Astrocyte (in vitro differentiated cells and primary cell): ENCODE measurements at places on chromosomes 7 and 10. TPM values are rescaled to one million over a fixed set of nuclear protein-coding genes. Genes with fewer than 3 reads are reported as not detected.
A peak's percentile ranks its signal among the peaks of the same experiment; 100 is the strongest.

GRCh38 chr7:44761207-44762161 is 12.8 kb downstream of the ZMIZ2 start:
- H3K4me3 ChIP-seq, result no peak overlapping the region
- H3K36me3 ChIP-seq, result peaks cover 15% of the 10 kb centered on the region
- no peak for DNase-seq
- H3K27ac ChIP-seq, result no peak overlapping the region
- no peaks in the 10 kb centered on the region for H3K27me3 ChIP-seq

PNLIPRP2 gene
- not detected in 2 replicates for total RNA-seq

DNA sequence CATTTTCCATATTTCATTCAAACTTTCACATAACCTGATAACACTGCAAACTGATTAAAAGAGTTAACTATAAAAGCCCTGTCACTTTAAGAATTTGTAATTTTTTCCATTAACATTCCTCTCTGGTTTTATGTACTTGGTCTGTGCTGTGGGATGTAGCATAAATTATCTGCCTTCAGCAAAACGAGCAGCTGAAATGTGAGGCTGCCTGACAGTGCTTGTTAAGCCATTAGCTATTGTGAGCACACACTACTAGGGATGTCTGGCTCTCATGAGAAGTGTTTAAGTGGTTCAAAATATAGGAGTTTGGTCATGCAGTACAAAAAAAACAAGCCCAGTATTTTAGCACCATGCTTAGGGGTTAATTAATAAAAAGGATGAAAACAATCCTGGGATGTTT is 63.0 kb downstream of the HOXA1 start:
- no peaks in the 10 kb centered on the region for H3K4me1 ChIP-seq
- H3K27ac ChIP-seq, result no peak overlapping the region
- H3K4me3 ChIP-seq, result no peak overlapping the region
- H3K27me3 ChIP-seq, result peaks cover 2% of the 10 kb centered on the region

DNA sequence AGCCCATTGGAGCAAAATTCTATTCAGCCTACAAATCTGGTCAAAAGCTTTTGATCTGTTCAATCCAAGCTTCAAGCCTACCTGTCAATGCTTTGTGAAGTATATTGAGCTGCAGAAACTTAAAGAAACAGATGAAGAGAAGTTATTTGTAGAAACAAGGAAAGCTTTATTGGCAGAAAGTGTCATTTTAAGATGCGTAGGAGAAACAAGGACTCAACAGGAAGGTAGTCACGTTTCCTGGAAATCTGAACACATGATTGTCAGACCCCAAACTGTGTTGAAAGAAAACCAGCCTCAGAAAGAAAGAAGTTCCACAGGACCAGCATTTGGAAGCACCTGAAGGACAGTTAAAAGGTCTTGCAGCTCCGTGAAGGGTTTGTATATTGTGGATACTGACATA is 34.8 kb upstream of the PURB start:
- H3K4me1 ChIP-seq, result no peaks in the 10 kb centered on the region
- H3K27ac ChIP-seq, result no peak overlapping the region
- no peaks in the 10 kb centered on the region for H3K36me3 ChIP-seq
- no peaks in the 10 kb centered on the region for H3K27me3 ChIP-seq

RTKN2 gene
- 8.4 and 8.9 TPM in 2 replicates for total RNA-seq

DNA sequence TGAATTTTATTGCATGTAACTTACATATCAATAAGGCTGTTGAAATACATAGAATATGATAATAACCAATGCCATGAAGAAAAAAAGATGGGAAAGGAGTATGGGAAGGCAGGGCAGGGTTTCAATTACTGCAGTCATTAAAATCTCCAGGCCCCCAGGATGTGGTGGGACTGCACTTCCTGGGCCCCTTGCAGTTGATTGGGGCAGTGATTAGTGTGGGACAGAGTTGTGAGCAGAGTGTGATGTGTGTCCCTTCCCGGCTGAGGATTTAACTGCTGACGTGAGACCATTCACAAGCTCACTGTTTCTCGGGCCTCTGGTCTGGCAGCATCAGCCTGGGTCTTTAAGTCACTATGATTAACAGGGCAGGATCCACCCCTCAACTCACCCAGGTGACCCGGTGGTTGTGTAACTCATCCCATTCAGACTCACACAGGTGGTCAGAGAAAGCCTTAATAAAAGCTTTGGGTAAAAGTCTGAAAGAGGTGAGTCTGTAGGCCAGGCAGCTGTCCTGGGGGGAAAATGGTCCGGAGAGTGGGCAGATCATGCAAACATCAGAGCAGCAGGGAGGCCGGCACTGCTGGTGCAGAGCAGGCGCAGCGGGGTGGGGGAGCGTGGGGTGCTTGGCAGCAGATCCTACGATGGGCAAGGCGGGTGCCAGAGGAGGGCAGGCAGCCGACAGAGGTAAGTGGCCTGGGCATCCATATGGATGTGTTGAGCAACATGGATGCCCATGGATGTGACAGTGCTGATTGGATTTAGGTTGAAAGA is 36.3 kb upstream of the WDFY4 start:
- no peaks in the 10 kb centered on the region for H3K36me3 ChIP-seq
- no peak overlapping the region for H3K4me3 ChIP-seq
- H3K27me3 ChIP-seq, result no peaks in the 10 kb centered on the region
- no peak overlapping the region for H3K27ac ChIP-seq

DNA sequence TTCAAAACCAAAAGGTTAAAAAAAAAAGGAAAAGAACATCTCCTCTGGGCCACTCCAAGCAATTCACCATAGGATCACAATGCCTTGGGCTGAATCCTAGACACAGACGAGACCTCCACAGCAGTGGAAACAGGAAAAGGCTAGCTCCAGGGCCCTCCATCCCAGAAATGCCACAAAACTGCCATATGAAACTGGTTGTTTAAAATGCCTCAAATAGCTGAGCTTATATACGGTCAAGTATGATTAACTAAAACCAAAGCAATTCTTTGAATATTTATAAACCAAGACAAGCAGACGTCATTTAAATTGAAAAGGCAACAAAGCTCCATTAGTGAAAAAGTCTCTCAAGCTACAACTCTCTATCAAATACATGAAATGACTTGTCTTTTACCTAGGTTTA is 63.1 kb downstream of the DOCK4 start:
- DNase-seq, result peak; percentile 58
- peaks cover 10% of the 10 kb centered on the region for H3K4me1 ChIP-seq
- no peak overlapping the region for H3K4me3 ChIP-seq
- no peaks in the 10 kb centered on the region for H3K36me3 ChIP-seq

- no peaks in the 10 kb centered on the region for H3K36me3 ChIP-seq
- H3K27ac ChIP-seq, result no peak overlapping the region
- no peak for DNase-seq
- H3K4me3 ChIP-seq, result no peak overlapping the region
- peaks cover 19% of the 10 kb centered on the region for H3K27me3 ChIP-seq
These were observed 5.1 kb downstream of the RASGEF1A start for GRCh38 chr10:43261578-43262396.

DNA sequence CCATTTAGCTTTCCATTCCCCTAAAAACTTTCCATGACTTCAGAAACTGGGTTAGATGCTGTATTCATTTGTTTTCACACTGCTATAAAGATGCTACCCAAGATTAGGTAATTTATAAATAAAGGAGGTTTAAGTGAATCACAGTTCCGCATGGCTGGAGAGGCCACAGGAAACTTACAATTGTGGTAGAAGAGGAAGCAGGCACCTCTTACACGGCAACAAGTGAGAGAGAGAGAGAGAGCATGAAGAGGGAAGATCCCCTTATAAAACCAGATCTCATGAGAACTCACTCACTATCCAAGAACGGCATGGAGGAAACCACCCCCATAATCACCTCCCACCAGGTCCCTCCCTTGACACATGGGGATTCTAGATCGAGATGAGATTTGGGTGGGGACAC is 336.8 kb downstream of the TFEC start:
- H3K4me1 ChIP-seq, result no peaks in the 10 kb centered on the region
- H3K4me3 ChIP-seq, result no peak overlapping the region
- H3K27ac ChIP-seq, result no peak overlapping the region
- DNase-seq, result no peak
- H3K27me3 ChIP-seq, result no peaks in the 10 kb centered on the region
